NCI-H774 (cell line): ENCODE measurements at places on chromosomes 12 and 14.

GRCh38 chr12:80044694-80045046, 54.7 kb upstream of the OTOGL start:
- no peak for DNase-seq

- DNase-seq, result no peak
Observed at GRCh38 chr12:49332891-49333371, 4.1 kb downstream of the C1QL4 start.

DNA sequence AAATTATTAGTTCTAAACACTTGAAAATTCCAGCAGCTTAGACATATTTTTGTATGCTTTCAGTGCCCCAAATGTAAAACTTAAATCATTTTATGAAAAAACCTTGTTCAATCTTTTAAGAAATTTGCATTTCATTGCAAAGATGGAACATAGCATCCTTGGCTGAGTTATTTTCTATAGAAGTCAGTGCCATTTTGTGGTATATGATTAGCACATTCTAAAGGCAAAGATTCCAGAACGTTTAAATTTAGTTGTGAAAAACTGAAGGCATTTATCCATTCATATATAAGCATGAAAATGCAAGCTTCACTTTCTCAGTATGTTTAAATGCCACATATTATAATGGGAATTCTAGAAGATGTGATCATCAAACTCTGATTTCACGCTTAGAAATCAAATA, 332.1 kb downstream of the APAF1 start:
- no peak for DNase-seq

DNA sequence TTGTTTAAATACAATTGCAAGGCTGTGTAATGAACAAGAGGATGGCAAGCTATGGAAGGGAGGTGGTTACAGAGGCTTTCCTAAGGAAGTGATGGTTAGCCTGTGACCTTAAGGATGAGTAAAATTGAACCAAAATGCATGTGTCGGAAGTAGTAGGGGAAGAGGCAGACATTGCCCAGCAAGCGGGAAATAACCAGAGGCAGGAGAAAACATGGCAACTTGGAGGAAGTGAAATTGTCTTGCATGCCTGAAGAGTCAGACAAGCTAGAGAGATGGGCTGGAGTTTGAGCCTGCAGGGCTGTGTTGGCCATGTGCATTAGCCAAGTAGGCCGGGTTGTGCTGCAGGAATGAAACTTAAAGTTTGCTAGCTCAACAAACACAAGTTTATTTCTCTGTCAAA, 96.2 kb downstream of the BTG1 start:
- no peak for DNase-seq

DNA sequence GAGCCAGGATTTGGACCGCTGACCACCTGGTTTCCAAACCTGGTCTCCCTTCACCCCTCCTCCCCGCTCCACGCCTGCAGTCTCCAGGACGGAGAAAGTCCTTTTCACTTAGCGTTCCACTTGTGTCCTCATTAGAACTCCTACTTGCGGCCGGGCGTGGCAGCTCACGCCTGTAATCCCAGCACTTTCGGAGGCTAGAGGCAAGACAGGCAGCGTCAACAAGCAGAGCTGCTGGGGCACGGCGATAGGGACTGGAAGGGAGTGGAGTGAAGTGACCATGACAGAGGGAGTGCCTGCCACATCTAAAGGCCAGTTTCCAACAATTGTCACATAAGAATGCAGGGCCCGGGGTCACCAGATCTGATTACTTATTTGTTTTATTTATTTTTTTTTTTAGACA, 132.5 kb upstream of the NCOR2 start:
- no peak for DNase-seq

GRCh38 chr14:79487632-79488031, 723.7 kb downstream of the DIO2 start:
- no peak for DNase-seq

DNA sequence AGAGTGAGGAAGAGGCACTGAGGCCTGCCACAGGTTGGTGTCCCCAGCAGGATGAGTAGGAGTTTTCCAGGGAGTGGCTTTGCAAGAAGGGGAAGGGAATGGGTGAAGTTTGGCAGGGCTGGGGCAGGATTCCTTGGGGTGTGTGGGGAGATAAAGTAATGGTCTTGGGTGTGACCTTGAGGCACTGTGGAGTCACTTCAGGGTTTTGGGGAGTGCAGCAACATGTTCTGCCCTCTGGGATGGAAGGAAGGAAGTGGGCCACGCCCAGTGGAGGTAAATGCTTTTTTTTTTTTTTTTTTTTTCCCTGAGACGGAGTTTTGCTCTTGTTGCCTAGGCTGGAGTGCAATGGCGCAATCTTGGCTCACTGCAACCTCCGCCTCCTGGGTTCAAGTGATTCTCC, 108.9 kb downstream of the ADCK1 start:
- DNase-seq, result no peak

- DNase-seq, result no peak
Observed at GRCh38 chr12:85367936-85368335, 87.9 kb downstream of the ALX1 start.

DNA sequence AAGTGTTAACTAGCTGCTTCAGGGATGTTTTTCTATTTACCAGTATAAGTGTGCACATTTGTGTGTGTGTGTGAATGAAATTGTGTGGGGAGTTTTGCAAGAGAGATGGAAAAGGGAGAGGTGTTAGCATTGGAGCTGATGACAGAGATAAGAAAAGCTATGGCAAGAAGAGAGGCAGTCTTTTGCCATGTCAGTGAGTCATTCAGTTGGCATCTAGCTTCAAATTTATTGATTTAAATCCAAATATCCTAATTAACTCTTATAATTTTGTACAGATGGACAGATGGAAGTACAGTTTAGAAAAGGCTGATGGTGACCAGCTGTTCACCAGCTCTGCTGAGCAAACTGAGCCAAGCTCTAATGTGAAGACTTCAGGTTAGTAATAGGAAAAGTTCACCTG, 3.3 kb upstream of the BHLHE41 start:
- no peak for DNase-seq

- no peak for DNase-seq
Observed at GRCh38 chr14:89485264-89485663, 68.2 kb upstream of the FOXN3 start.

- DNase-seq, result no peak
Observed at GRCh38 chr14:45799511-45799910, 546.5 kb upstream of the MIS18BP1 start.

GRCh38 chr14:81989211-81989610, 455.6 kb upstream of the SEL1L start:
- no peak for DNase-seq

GRCh38 chr12:75480469-75480949, at the start of gene GLIPR1:
Gene GLIPR1, plus strand, starts transcription at chr12:75480755. Its CDS starts 126 bp downstream, at chr12:75480881.
- DNase-seq, result peak; percentile 24

DNA sequence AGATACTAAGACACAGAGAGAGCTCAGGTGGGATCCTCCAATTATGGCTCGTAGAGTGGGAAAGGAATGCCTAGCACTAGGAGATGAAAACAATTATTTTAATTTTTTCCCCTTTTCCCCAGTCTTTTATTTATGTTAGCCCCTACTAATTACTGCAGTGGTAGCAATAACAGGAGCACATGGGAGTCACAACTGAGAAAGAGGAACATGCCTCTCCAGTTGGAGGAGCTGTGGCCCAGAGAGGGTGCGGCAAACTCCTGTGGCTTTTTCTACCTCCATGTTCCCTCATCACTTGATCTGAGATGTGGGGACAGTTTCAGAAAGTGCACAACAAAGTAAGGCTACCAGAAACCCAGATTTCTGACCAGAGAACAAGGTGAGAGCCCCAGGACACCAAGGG, 25.9 kb upstream of the POC1B start:
- no peak for DNase-seq

DNA sequence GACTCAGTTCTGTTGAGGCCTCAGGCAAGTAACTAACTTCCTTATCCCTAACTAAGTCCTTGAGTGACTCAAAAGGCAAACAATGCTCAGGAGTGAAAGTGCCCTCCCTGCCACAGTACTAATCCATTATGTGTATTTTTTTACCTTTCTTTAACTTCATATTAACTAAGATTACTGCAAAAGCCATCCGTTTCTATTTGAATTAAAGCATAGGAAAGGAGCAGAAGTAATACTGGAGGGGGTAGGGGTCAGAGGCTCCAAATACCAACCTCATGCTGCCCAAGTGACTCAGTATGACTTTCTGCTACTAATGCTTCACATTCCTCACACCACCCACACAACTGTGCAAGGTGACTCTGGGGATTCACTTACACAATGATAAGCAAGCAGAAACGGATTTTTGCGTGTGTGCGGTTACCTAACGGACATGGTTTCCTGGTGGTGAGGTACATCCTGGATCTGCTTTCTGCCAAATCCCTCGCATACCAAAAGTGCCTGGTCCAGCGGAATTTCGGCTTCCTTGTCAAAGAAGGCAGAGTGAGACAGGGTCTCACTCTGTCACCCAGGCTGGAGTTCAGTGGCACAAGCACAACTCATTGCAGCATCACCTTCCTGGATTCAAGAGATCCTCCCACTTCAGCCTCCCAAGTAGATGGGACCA, 25.1 kb downstream of the MOK start:
- no peak for DNase-seq

GRCh38 chr12:89064151-89064550, 288.1 kb downstream of the DUSP6 start:
- DNase-seq, result no peak

DNA sequence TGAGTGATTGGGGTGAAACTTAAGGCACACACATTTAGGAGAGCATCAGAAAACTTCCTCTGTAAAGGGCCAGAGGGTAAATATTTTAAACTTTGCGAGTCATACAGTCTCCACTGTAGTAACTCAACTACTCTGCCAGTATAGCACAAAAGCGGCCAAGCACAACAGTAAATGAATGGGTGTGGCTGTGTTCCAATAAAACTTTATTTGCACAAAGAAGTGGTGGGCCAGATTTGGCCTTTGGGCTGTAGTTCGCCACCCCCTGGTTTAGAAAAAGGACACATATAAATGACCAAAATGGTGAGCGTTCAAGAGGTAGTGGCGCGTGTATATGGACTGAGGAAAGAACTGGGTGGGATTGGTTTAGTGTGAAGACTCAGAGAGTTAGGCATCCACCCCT, 109.9 kb downstream of the CALM1 start:
- DNase-seq, result no peak

GRCh38 chr14:81839056-81839455, 305.4 kb upstream of the SEL1L start:
- DNase-seq, result no peak

- DNase-seq, result no peak
Observed at GRCh38 chr12:47124451-47124850, 44.7 kb upstream of the AMIGO2 start.

DNA sequence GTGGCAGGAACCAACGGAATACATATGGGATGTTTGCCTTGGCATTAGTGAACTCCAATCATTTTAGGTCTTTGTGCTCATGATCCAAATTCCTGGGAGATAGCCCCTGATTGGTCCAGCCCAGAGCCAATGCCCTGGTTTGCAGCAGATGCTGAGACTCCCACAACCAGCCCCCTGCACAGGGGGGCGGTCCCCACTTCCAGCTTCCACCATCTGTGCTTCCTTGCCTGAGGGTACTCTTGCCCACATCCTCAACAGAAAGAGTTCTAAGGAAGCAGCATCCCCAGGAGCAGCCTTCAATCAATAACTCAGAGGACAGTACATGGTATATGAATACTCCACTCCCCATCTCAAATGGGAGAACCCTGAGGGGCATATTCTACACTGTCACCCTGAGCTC, 39.7 kb upstream of the FICD start:
- DNase-seq, result no peak

GRCh38 chr12:8913702-8914032, 642 bp upstream of the PHC1 start:
- no peak for DNase-seq

DNA sequence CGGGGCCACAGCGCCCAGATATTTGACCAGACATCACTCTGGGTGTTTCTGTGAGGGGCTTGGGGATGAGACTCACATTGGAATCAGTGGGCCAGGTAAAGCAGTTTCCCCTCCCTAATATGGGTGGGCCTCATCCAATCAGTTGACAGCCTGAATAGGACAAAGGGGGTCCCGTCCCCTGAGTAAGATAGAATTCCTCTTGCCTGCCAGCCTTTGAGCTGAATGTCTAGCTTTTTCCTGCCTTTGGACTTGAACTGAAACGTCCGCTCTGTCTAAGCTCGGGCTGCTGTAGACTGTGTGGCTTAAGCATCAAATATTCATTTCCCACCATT, 88.8 kb upstream of the DIO3 start:
- DNase-seq, result no peak

DNA sequence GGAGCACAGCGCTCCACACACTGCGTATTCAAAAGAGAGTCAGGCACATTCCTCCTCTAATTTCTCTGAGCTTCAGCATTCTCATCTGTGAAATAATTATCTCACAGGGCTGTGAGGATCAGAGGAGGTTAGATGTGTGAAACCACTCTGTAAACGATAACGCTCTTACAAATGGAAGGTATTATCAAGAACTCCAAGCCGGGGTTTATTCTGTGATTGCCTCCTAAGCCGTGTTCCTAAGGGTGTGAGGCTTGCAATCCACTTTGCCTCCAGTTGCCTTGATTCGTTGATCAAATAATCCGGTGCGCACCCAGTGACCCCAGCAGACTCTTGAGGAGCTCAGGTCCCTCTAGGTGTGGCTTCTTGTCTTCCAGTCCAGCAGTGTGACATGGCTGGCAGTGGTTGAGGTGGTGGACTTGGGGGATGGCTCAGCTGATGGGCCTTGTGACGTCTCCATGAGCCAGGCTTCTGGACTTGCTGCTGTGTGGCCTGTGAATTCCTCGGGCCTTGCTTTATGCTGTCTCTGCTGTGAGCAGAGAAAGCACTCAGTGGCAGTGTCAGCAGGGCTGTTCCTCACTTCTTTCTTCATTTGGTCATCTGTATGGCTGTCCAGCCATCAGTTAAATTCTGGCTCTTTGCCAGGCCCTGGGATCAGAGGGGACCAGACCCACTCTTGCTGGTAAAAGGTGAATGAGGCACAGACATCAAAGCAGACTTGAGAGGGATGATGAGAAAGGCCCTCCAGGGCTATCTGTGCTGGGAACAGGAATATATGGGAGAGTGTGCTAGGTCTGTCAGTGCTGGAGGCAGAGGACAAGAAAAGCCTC, 71.0 kb downstream of the SLC25A47 start:
- no peak for DNase-seq

DNA sequence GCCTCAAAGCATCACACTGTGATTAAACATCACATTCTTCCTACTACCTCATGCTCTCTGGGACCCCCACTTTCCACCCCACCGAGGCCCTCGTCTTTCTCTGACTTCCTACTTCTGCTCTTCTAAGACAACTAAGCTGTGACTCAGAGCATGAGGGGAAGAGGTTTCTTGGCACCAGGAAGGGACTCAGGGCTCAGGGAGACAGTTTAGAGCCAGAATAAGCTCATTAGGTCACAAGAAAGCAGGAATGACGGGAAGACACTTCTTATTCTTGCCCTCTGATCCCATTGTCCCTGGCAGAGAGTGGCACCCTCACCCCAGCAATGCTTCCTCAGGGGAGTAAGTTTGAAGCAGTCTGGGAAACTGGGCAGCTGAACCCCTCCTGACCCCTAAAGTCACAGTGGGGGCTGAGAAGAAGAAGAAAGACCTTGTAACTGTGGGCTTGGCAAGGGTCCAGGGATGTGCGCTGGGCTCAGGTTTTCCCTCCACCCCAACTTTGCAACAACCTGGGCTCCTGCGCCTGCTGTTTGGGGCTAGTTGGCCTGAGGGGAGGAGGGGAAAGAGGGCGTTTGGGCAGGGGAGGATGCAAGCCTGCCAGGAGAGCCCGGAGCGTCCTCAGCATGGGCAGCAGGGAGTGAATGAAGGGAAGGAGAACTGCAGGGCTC, 64.6 kb upstream of the ACTN1 start:
- no peak for DNase-seq
